ENCODE measurements at places on chromosomes 13 and 19.

DNA sequence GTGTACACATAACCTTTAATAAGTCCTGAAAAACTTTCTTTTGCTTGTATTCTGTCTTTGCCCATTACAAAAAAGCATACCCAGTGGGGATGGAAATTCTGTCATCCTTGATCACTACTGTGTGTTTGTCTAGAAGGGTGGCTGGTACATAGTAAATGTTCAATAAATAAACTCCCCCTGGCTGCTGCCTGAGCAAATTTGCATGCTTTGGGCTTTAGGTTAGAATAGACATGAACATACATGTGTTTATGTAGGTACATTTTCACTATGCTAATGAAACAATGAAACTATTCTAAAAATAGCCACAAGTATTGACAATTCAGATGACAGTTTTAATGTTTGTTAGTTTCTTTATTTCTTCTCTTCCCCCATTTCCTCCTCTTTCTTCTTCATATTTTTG lies 36.1 kb downstream of the TNFSF13B start:
- no peak for DNase-seq

DNA sequence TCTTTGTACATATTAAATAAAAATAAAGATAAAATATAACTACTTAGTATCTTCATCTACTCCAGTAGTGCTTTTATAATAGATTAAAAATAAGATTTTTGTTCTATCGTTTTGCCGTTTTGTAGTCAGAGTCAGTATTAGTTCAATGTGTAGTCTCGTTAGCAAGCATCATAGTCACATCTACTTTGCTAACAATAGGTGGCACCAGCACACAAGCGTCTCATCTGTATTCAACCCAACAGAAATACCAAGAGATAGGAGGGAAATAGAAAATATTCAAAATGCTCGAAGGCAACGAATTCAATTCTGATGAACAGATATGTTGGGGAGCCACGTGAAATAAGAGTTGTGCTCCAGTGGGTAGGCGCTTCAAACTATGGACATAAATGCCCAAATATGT lies 21.4 kb upstream of the MICU2 start:
- no peak for DNase-seq

DNA sequence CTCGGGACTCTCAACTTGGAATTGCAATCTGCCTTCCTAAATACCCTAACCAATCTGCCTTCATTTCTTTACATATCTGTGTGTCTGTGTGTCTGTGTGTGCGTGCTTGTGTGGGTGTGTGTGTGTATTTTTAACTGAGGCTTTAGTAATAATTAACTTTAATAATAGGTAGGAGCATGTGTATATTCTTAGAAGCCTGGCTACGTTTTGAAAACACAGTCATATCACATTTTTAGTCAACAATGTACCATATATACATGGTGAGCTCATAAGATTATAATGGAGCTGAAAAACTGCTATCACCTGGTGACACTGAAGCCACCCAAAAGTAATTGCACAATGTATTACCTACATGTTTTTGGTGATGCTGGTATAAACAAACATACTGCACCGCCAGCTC lies 65.4 kb upstream of the ATXN8OS start:
- no peak for DNase-seq

- DNase-seq, result no peak
Measured at GRCh38 chr19:7904074-7905020, 670 bp downstream of the MAP2K7 start.

GRCh38 chr19:6216996-6217751 lies 62.6 kb downstream of the MLLT1 start:
- no peak for DNase-seq
